Hematopoietic multipotent progenitor cell treated with erythropoietin and hydrocortisone succinate and interleukin-3 and kit ligand, for 4 days (in vitro differentiated cells): ENCODE measurements at places on chromosomes 7 and 10.
A peak's percentile ranks its signal among the peaks of the same experiment; 100 is the strongest.

DNA sequence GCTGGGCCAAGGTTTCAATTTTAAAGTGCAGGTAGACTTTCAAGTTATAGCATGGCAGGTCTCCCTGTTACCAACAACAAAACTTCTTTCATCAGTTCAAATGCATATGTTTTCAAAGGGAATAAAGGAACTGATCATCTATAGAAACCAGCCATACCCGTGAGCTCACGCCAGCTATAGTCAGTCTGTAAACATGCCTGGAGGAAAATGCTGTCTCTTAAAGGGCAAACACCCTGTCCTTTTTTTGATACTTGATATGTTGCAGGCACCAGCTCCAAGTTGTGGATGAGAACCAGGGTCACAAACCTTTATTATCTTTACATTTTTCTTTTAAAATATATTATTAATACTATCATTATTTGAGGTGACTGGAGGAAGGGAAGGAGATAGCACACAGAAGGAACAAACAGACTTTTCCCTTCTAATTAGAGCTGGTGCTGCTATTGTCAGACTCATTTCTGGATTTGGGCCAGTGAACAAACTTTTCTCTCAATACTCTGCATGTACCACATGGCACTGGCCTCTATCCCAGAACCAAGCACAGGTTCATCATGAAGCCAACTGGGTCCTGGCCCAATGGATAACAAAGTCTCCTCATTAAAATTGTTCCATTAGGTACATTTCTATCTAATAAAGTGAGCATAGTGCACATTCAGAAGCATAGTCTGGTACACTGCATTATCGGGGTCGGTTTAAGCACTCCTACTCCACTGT, 1102.4 kb downstream of the SORCS3 start:
- DNase-seq: no peak

DNA sequence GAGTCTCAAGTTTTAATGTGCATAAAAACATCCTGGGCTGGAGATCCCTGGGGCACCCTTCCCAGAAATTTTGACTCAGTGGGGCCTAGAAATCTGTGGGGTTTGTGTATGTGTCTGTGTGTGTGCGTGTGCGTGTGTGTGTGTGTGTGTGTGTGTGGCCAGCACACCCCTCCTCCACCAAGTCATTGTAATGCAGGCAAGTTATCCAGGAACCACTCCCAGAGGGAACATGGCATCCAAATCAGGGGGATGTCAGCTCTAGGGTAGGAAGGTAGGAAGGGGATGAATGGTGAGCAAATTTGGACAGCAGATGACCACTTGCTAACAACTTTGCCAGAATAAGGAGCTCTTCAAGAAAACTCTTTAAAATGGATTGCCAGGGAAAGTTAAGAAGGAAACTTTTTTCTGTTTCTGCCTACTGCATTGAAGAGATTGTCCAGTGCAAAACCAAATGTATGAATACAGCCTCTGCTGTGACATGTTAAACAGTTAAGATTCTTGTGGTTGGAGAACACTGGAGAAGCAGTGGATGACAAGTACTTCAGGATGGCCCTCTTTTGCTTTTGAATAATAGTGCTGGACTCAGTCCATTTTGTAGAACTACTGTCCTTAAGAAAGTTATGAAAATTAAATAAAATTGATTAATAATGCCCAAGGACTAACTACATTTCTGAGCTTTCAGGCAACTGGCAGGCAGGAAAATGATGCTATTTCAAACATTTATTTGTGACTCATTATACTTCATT, 12.3 kb downstream of the STAMBPL1 start:
- DNase-seq: no peak

GRCh38 chr10:55740110-55740509, 620.9 kb downstream of the ZWINT start:
- no peak for DNase-seq

DNA sequence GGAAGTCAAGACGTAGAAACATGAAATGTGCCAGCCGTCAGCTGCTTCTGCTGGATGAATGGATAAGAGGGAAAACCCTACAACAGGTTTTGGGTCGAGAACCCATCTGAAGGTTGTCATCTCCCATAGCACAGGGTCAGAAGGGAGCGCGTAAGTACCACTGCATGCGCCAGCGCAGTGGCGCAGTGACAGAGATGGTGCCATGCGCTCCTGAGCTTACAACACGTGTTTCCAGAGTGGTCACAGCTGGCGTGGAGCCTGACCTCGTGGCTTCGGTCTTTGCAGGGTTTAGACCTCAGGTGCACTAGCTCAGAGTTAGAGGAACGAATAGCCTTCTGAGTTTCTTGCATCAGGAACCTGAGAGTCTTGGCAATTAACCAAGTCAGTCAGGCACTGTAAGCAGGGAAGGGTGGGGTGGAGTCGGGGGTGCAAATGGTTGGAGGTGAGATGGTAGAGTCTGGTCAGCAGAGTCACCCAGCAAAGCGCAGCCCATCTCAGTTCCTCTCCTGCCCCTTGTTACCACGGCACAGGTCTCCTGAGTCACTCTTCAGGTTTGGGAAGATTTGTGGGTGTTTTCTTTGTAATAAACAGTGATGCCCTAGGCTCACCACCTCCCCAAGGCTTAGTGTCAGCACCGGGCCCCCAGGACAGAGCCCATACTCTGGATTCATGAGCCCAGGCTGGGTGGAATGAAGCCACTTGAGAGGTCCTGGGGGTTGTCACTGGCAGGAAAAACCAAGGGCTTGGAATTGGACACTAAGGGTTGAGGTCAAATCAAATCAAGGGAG, 84.1 kb upstream of the PPIF start:
- no peak for DNase-seq

GRCh38 chr7:774161-775109, 47.4 kb upstream of the PRKAR1B start:
- DNase-seq: peak; percentile 63

- no peak for DNase-seq
Observed at GRCh38 chr7:155464183-155464582, 6.3 kb downstream of the EN2 start.

GRCh38 chr10:93997546-93997945, 3.8 kb downstream of the PLCE1 start:
- DNase-seq: no peak

GRCh38 chr10:124527874-124528395, 66.3 kb downstream of the LHPP start:
- DNase-seq: no peak

GRCh38 chr10:116919706-116920105, 70.4 kb downstream of the ENO4 start:
- DNase-seq: no peak

GRCh38 chr10:11902646-11903045, 79.5 kb downstream of the PROSER2 start:
- no peak for DNase-seq

GRCh38 chr7:105044449-105045070, 30.6 kb downstream of the KMT2E start:
- peak; percentile 40 for DNase-seq

GRCh38 chr10:95761939-95762492, 6.1 kb downstream of the ENTPD1 start:
- DNase-seq: no peak

- DNase-seq: peak; percentile 37
Observed at GRCh38 chr10:21173802-21174714, 276.9 kb upstream of the NEBL start.

DNA sequence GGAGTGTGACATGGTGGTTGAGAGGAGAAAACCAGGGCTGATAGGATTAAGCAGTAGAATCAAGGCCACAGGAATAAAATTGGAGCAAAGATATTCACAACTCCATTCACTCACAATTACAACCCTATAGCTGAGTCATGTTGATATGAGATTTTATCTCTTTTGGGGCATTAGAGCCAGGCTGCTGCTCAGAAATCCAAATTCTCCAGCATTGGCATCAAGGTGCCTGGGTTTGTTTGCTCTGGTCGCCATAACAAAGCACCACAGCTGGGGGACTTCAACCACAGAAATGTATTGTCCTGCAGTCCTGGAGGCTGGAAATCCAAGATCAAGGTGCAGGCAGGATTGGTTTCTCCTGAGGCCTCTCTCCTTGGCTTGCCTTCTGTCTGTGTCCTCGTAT, 52.5 kb upstream of the GRB10 start:
- peak; percentile 11 for DNase-seq

DNA sequence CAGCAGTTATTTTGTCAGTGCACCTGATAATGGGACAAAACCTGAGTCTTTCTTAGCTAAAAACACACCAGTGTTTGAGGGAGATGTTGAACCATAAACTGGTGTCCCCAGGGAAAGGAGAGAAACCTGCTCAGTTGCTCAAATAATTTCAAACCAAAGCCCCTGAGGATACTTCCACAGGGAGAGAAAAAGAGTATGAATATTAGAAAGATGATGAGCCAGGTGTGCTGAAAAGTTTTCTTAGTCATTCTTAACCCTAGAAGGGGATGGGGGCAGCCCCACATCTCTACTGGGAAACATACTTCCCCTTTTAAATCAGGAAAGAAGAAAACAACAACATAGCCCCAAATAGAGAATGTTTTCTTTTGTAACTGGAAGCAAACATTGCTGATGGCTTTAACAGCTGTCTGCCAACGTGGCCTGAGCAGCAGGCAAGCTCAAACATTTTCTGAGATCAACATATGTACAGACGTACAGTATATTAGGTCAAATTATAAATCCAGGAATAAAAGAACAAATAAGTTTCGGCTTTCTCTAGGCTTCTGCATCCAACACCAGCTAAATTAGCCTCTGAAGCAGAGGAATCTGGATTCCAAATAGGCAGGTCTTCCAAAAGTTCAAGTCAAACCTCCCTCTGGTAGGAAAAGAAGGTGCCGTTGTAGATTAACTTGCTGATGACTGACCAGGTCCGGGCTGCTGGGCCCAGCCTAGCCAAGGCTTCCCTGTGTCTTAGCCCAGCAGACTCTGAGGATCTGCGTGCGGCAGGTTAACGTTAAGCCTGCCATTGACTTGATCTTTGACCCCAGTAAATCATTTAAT, 30.5 kb upstream of the FBXW4 start:
- no peak for DNase-seq

GRCh38 chr10:127142136-127142535, 54.3 kb downstream of the INSYN2A start:
- peak; percentile 17 for DNase-seq

- DNase-seq: peak; percentile 68
Observed at GRCh38 chr10:97718178-97718577, 4.6 kb downstream of the MARVELD1 start.

DNA sequence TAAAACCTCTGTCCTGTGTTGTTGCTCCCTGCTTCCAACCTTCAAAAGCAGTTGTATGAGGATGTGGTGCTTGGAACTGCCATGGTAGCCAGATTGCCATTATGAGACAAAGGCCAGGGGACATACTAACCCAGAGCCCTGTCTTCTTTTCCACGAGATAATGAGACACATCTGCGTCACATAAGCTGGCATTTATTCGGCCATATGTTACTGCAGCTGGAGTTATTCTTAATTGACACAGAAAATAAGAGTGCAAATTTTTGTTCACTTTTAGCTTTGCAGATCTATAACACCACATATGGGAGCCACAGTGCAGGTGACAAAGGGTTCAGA, 15.5 kb upstream of the PDLIM1 start:
- DNase-seq: no peak
